Immature natural killer cell (primary cell): ENCODE measurements at places on chromosomes 4 and X.

GRCh38 chrX:9130031-9130430 lies 96.1 kb upstream of the FAM9B start:
- no peaks in the 10 kb centered on the region for H3K36me3 ChIP-seq
- no peaks in the 10 kb centered on the region for H3K27me3 ChIP-seq
- no peaks in the 10 kb centered on the region for H3K4me1 ChIP-seq
- no peak for DNase-seq
- no peak overlapping the region for H3K27ac ChIP-seq
- H3K4me3 ChIP-seq, result no peak overlapping the region

DNA sequence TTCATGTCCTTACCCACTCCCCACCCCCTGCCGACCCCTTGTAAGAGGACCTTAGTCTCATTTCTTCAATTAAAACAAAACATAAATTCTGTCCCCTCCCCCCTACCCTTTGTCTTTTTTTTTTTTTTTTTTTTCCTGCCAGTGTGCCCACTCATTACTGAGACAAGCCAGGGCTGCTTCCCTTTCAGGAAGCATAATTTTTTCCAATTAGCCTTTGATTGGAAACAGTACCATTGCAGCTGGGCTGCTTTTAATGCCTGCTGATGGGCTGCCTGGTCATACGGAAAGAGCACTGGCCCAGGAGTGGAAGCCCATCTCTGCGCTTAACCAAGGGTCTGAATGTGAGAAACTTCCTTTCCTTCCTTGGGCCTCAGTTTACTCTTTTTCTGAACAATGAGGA lies 18.6 kb upstream of the CAPN6 start:
- no peak overlapping the region for H3K4me3 ChIP-seq
- no peaks in the 10 kb centered on the region for H3K36me3 ChIP-seq
- H3K27ac ChIP-seq, result no peak overlapping the region
- H3K27me3 ChIP-seq, result peaks cover 1% of the 10 kb centered on the region

GRCh38 chr4:68378226-68378625 lies 28.3 kb upstream of the YTHDC1 start:
- peaks cover 3% of the 10 kb centered on the region for H3K27me3 ChIP-seq
- no peaks in the 10 kb centered on the region for H3K36me3 ChIP-seq
- no peak for DNase-seq

DNA sequence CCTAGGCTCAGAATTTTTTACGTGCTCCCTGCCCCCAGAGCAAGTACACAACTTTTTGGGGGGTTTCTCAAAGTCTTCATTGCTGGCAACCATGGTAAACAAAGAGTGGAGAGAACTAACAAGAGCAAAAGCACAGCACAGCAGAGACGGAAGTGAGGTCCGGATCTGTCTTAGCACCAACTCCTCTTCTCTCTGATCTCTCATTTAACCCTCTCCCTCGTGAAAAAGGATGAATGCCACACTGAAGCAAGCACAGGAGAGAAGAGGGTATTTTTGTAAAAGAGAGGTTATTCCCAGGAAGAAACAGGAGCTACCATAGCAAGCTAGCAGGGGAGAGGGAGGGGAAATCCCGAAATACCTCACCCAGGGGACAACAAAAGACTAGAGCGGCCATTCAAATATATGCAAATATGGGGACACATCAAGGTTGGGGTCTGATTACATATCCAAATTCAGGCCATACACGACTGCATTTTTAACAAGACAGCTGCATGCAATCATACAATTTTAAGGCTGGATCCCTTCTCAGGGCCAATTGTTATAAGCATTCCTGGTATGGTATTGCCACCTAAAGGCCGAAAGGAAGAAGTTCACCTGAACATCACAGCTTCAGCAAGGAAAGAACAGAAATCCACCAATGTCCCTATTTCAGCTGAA lies 46.6 kb downstream of the CD40LG start:
- H3K27ac ChIP-seq, result peak overlapping the region; percentile 88
- H3K4me1 ChIP-seq, result peaks cover 71% of the 10 kb centered on the region
- H3K36me3 ChIP-seq, result peaks cover 5% of the 10 kb centered on the region
- DNase-seq, result peak; percentile 31

DNA sequence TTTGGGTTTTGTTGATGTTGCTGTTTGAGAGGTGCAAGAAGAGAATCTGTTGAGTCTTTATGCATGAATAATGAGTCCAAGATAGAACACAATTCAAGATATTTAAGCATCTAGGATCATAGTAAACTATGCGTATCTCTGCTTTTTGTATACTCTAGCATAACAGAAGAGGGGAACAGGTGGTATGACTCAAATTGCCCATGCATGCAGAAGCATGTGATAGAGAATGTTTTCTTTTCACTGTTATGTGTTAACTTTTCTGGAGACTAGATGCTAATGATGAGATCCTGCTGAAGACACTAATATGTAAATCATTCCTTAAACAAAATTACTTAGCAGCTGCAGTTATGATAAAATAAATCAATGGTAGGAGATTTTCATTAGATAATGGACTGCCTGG lies 165.3 kb upstream of the FTHL17 start:
- H3K27ac ChIP-seq, result no peak overlapping the region
- DNase-seq, result no peak
- H3K4me3 ChIP-seq, result no peak overlapping the region

DNA sequence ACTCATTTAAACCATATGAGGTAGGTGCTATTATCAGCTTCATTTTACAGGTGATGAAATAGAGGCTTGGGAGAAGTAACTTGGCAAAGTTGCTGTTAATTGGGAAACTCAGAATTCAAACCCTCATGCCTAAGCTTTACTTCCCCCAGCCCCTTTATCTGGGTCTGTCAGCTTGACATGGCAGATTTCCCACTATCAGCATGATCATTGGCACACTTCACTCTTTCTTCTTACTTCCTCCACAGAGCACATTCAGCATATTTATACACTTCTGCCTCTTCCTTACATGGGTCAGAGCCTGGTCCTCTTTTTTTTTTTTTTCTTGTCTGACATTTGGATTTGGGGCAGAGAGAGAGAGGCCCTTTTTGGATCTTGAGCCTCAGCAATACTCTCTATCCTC lies 56.5 kb upstream of the ARX start:
- peaks cover 15% of the 10 kb centered on the region for H3K4me1 ChIP-seq
- no peak for DNase-seq
- H3K27me3 ChIP-seq, result no peaks in the 10 kb centered on the region
- no peak overlapping the region for H3K4me3 ChIP-seq

DNA sequence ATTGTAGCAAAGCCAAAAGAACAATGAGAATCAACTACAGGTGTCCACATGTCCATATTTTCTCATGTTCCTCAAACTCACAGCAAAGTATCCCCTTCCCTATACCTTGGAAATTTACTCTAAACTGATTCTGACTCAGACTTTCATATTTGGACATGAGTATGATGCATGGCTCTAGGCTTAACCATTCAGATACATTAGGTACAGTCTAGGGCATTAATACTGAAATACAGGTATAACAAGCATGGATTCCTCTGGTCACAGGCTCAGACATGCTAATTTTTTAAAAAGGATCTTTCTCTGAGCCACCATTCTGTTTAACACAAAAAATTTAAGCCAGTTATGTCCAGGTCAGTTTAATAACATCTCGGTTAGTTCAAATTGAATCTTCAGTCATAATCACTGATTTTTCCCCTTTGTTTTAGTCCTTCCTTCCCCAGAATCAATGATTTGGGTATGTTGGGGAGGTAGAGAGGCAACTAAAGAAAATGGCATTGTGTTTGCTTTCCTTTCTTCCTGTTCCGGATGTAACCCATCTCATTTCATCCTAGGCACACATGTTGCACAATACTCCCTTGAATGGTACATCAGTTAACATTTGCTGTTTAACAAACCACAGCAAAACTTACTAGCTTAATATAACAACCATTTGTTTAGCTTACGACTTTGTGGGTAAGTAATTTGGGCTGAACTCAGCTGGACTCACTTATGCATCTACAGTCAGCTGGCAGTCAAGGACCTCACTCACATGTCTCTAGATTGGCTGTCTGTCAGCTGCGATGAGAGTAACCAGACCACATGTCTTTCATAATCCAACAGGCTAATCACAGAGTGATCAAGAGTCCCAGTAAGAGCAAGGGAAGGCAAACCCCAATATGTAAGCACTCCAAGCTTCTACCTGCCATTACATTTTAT lies 75.3 kb upstream of the GRIA3 start:
- H3K4me1 ChIP-seq, result no peaks in the 10 kb centered on the region
- no peaks in the 10 kb centered on the region for H3K36me3 ChIP-seq
- H3K4me3 ChIP-seq, result no peak overlapping the region
- DNase-seq, result no peak

GRCh38 chr4:172124656-172125308 lies 311.6 kb downstream of the GALNTL6 start:
- peaks cover 4% of the 10 kb centered on the region for H3K27me3 ChIP-seq
- no peak for DNase-seq
- no peak overlapping the region for H3K27ac ChIP-seq

- no peaks in the 10 kb centered on the region for H3K4me1 ChIP-seq
- no peak overlapping the region for H3K4me3 ChIP-seq
- no peak for DNase-seq
- no peak overlapping the region for H3K27ac ChIP-seq
- peaks cover 2% of the 10 kb centered on the region for H3K27me3 ChIP-seq
Measured at GRCh38 chrX:46333550-46333949, 211.7 kb downstream of the ZNF674 start.

DNA sequence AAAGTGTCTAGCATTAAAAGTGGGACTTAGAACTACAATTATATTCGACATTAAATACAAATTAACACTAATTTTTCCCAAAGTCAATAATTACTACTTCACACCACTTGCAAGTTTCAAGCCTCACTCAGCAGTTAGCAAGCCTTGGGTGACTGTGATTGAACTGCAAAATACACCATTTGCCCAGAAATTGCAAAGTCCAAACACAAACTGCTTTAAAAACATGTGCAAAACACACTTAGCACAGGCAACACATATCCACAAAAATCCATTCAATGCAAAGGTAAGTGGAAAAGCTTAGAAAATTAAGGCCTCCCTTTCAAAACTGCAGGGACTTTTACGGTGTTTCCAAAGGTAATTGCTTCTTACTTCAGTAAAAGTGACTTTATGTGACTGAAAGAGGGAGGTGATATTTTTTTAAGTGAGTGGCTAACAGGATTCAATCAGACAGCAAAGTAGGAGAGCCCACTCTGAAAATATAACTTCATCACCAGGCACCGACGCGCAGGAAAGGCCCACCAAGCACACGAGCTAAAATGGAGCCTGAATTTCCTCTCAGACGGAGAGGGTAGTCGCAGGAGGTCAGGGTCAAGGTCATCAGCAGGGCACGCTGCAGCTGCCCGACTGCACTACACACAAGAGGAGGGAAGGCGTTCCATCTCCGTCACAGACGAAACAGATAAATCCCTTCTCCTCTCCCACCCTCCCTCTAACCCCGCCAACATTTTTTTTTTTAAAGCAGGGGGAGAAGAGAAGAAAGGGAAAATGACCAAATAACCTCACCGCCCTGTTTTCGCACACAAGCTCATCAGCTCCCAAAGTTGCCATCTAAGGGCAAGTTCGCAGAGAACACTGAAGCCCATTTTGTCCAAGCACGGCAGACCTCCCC lies 3.1 kb downstream of the ZNF827 start:
- peak overlapping the region; percentile 90 for H3K4me3 ChIP-seq
- peaks cover 22% of the 10 kb centered on the region for H3K4me1 ChIP-seq
- peak; percentile 12 for DNase-seq
- H3K36me3 ChIP-seq, result no peaks in the 10 kb centered on the region

DNA sequence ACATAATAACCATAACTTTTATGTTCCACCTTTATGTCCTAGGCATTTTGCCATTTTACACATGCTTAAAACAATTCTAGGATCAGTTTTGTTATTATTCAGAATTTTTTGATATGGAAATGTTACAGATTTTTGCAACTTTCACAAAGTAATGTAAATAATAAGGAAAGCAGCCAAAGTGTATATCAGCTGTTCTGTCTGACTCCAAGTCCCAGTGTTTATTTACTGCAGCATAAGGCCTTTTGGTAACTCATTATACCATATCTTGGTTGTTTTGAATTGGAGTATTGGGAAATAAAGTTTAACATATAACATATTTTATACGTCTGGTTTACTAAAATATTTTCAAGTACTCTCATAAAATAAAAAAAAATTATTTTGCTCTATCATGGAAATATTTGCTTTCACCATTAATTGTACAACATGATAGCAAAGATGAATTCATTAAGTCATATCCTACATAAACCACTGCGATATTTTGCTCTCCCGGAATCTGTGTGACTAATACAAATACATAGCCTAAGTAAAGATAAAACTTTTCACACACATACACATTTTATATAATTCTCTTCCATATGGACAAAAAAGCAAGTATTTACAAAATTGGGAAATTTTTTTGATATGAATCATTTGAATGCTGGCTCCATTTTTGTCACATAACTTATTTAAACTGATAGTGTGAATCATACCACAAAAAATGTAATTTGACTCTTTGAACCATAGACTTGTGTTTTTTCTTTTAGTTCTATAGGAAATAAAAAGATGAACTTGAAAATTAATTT lies 399.0 kb downstream of the PABPC4L start:
- no peak overlapping the region for H3K4me3 ChIP-seq
- no peaks in the 10 kb centered on the region for H3K27me3 ChIP-seq
- no peak overlapping the region for H3K27ac ChIP-seq
- no peaks in the 10 kb centered on the region for H3K36me3 ChIP-seq
- H3K4me1 ChIP-seq, result no peaks in the 10 kb centered on the region

- peak overlapping the region; percentile 97 for H3K27ac ChIP-seq
- H3K4me1 ChIP-seq, result peaks cover 86% of the 10 kb centered on the region
- H3K36me3 ChIP-seq, result peaks cover 48% of the 10 kb centered on the region
- H3K27me3 ChIP-seq, result peaks cover 15% of the 10 kb centered on the region
Measured at GRCh38 chrX:129781134-129781672, 1.5 kb downstream of the SASH3 start.

DNA sequence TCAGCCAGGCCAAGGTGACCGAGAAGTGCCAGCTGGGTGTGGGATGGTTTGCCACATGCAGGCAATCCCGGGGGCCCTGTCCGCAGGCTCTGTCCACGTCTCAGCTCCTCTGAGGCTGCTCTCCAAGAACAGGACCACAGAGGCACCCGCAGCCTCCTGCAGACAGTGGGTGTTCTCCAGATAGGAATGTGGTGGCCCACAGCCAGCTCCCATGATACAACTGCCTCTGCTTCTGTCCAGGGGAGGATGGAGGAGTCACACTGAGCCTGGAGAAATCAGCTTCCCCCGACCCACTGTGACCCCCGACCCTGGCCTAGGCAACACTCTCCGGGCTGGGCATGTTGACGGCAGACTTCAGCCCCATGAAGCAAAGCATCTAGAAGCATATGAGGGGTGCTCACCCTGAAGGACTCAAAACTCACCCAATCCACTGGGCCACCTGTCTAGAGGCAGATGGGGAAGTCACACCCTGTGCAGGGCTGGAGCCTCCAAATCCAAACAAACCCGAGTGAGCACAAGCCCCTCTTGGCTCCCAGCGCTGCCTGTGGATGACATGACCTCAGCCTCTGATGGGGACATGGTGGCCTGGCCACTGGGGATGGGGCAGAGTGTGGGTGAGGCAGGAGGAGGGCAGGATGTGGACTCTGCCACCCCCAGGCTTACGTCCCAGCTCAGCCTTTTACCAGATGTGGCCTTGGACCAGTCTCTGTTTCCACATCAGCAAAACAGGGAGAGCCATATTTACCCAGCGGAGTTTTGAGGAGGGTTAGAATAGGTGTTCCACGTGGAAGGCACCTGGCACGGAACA lies 102.3 kb downstream of the PSAPL1 start:
- H3K36me3 ChIP-seq, result no peaks in the 10 kb centered on the region
- H3K27me3 ChIP-seq, result peaks cover 4% of the 10 kb centered on the region
- no peak overlapping the region for H3K27ac ChIP-seq
- H3K4me1 ChIP-seq, result peaks cover under 1% of the 10 kb centered on the region
- H3K4me3 ChIP-seq, result no peak overlapping the region
